Hair follicular keratinocyte (primary cell): ENCODE measurements at places on chromosomes 16 and 17. TPM values are rescaled to one million over a fixed set of nuclear protein-coding genes. Genes with fewer than 3 reads are reported as not detected.

Gene TRIM72
- not detected in 2 replicates for total RNA-seq

Gene ZSCAN10
- not detected in 2 replicates for total RNA-seq

Gene PRAC2
- not detected in 2 replicates for total RNA-seq

Gene CD300LB
- not detected in 2 replicates for total RNA-seq

Gene ABCC11
- 0.04 and 0.08 TPM in 2 replicates for total RNA-seq

Gene DLX3
- total RNA-seq: 1.2 and 1.6 TPM in 2 replicates

Gene TTLL6
- not detected in 2 replicates for total RNA-seq

Gene TNFRSF17
- total RNA-seq: not detected in 2 replicates

Gene PRDM7
- total RNA-seq: not detected in 2 replicates

Gene CRHR1
- total RNA-seq: not detected in 2 replicates

Gene SLC6A2
- 0.04 and 0.08 TPM in 2 replicates for total RNA-seq

Gene ST6GALNAC2
- total RNA-seq: 62.4 and 139 TPM in 2 replicates

Gene HSF5
- not detected in 2 replicates for total RNA-seq

Gene SLFN14
- not detected in 2 replicates for total RNA-seq

Gene ARHGAP27
- 18.7 and 21.9 TPM in 2 replicates for total RNA-seq

Gene SLFN11
- 0.16 and 2.0 TPM in 2 replicates for total RNA-seq

Gene TBC1D3I
- 0.08 TPM in 1 of 2 replicates, not detected in the other for total RNA-seq

Gene KRT32
- total RNA-seq: 0.30 TPM in 1 of 2 replicates, not detected in the other

Gene TBC1D3K
- not detected in 2 replicates for total RNA-seq

Gene LITAFD
- not detected in 2 replicates for total RNA-seq

Gene UTS2R
- total RNA-seq: not detected in 2 replicates

Gene KRT13
- total RNA-seq: not detected in 2 replicates

Gene ZFP3
- total RNA-seq: 0.30 and 0.94 TPM in 2 replicates

Gene NT5M
- 1.3 and 3.0 TPM in 2 replicates for total RNA-seq

Gene ODAD4
- 0.39 and 1.6 TPM in 2 replicates for total RNA-seq

Gene CCL14
- total RNA-seq: not detected in 2 replicates

Gene CA4
- not detected in 2 replicates for total RNA-seq

Gene HSD17B1
- 9.4 and 11.0 TPM in 2 replicates for total RNA-seq

Gene SOX8
- total RNA-seq: not detected in 2 replicates

Gene RNF112
- total RNA-seq: 0.42 and 1.0 TPM in 2 replicates

Gene PPP1R1B
- 0.15 and 0.39 TPM in 2 replicates for total RNA-seq

Gene LRRC36
- 0.31 TPM in 1 of 2 replicates, not detected in the other for total RNA-seq

Gene KRTAP4-9
- not detected in 2 replicates for total RNA-seq

Gene HSBP1
- total RNA-seq: 32.2 and 61.1 TPM in 2 replicates

Gene SCNN1G
- total RNA-seq: 0.04 and 0.08 TPM in 2 replicates

Gene HEXIM2
- total RNA-seq: 3.5 and 5.5 TPM in 2 replicates

Gene TBC1D3C
- not detected in 2 replicates for total RNA-seq

Gene TRIM16
- total RNA-seq: 36.9 and 49.8 TPM in 2 replicates

Gene FBXW10
- total RNA-seq: not detected in 2 replicates

Gene CACNA1H
- under 0.01 TPM in 1 of 2 replicates, not detected in the other for total RNA-seq

Gene ADAM11
- 0.08 TPM in 2 replicates for total RNA-seq

Gene TMEM235
- total RNA-seq: not detected in 2 replicates

Gene HBM
- total RNA-seq: not detected in 2 replicates

Gene SLC47A2
- total RNA-seq: 0.23 TPM in 1 of 2 replicates, not detected in the other
